ENCODE measurements at places on chromosomes 11 and 22.

- DNase-seq = no peak
Measured at GRCh38 chr11:45409587-45409986, 123.4 kb upstream of the SYT13 start.

GRCh38 chr11:76233196-76233921 is 27.1 kb upstream of the WNT11 start:
- DNase-seq = no peak

DNA sequence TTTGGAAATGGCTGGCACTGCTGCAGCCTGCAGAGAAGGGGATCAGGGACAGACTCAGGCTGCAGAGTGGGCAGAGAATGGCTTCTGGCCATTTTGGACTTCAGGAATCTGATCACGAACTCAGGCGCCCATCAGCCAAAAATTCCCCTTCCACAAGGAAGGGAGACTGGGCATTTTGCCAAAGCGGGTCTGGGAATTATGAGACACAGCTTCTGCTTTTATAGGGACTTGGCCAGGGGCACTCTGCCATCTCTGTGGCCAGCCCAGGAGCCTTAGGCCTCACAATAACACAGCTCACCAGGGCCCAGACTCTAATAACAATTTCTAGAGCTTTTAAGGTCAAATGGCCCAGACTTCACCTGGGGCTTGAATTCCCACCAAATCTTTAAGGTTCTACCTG is 74.7 kb downstream of the CHST1 start:
- no peak for DNase-seq

DNA sequence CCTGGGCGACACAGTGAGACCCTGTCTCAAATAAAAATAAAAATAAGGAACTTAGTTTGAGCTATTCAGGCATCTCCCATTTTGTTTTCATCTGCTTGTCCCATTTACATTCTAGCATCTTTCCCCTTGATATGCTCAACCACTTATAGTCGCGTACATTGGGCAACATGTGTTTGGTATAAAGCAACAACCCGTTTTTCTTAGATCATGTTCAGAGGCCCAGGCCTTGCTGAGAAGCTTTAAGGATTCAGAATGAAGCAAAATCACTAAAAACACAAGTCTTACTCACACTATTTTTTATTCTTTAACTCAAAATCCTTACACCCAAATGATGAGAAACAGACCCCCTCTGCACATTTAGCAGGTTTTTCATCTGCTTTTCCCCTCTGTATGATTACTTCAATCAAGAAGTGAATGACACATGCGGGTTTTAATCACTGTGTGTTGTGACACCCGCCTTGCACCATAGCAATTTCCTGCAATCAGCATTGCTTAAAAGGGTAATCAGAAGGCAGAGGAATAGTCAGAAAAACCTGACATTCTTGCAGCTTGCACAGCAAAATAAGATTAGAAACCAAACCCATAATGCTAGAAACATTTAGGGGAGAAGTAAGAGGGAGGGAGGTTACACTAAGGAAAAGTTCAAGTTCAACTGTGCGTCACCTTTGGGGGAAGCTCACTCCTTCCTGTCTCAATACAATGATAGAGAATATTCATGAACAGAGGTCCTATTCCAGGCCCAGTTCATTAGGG is 25.9 kb downstream of the ALG9 start:
- no peak for DNase-seq

Data from muscle of arm (tissue), 14 donors.